ENCODE measurements at places on chromosomes 1 and 21.

GRCh38 chr1:233240371-233240770, 55.2 kb downstream of the PCNX2 start:
- DNase-seq: no peak

DNA sequence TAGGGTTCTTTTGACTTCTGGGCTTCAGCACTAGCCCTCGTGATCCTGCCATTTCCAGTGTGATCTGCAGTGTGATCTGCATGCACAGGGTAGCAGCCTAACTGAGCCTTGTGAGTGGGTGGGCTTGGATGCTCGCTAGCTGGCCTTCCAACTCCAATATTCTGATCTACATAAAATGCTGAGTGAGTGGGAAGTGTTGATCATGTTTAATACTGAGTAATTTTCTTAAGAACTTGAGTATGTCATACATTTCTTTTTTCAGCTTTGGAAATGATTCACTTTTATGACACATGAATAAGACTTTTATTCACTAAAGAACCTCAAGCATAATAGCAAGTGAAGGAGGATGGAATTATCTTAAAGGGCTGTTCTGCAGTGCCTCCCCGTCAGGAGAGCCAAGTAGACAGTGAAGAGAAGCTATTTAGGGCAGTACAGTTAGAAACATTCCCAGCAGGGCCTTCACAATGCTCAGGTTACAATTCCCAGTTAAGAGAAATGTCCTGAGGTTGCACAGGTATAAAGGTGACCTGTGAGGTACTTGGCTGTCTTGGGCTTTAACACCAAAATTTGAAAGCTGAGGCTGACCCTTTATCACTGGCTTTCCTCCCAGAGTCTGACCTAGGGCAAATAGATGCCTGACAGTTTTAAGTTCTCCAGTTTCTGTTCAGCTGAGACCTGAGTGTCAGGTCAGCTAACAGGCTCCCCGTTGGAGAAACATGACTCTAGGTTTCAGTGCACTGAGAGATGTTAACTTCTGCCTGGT, 29.1 kb upstream of the LRRC8C start:
- DNase-seq: no peak

DNA sequence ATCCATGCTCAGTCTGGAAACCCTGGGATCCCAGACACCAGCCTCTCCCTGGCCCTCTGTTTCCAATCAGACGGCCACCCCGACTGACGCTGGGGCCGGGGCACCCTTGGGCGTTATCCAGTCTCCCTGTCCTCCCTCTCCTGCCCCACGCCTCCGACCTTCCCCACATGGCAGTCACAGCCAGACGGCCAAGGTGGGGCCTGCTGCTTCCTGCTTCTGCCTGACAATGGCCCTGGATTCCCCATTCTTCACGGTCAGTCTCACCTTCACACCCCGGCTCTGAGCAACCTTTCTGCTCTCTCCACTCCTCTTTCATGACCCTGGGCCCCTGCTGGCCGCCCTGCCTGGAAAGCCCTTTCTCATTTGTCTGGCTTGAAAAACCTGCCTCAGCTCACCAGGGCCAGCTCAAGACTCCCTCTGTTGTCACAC, 6.6 kb downstream of the GNG4 start:
- no peak for DNase-seq

GRCh38 chr1:26162220-26162709, 3.4 kb downstream of the FAM110D start:
- DNase-seq: no peak

Measured in DMS79 (cell line).